ENCODE measurements at places on chromosomes 6 and 20. TPM values are rescaled to one million over a fixed set of nuclear protein-coding genes. Genes with fewer than 3 reads are reported as not detected.

GSS gene
- 151 TPM for total RNA-seq

LY6G6C gene
- not detected for total RNA-seq

HCRTR2 gene
- not detected for total RNA-seq

SLC18B1 gene
- total RNA-seq: 7.3 TPM

RIMS4 gene
- 0.02 TPM for total RNA-seq

ARG1 gene
- total RNA-seq: not detected

- no peak for DNase-seq
Measured at GRCh38 chr6:167079853-167080297, 43.0 kb upstream of the CCR6 start.

DNA sequence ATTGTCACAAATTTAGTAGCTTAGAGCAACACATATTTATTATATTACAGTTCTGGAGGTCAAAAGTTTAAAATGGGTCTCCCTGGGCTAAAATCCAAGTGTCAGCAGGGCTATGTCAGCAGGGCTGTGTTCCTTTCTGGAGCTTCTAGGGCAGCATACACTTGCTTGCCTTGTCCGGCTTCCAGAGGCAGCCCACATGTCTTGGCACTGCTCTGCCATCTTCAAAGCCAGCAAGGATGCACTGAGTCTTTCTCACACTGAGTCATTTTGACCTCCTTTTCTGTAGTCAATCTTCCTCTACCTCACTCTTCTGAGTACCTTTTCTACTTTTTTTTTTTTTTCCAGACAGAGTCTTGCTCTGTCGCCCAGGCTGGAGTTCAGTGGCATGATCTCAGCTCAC lies 39.0 kb downstream of the ADGRF4 start:
- DNase-seq: no peak

DNA sequence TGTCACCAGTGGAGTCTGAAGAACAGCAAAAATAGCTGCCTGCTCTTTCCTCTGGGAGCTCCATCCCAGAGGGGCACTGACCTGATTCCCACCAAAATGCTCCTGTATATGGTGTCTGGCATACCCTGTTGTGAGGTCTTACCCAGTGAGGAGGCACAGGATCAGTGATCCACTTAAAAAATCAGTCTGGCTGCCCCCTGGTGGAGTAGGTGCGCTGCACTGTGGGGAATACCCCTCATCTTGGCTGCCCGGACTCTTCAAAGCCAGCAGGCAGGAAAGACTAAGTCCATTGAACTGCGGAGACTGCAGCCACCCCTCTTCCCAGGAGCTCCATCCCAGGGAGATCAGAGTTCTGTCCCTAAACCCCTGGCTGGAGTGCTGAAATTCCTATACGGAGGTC lies 230.9 kb upstream of the HTR1E start:
- no peak for DNase-seq

- peak; percentile 44 for DNase-seq
Measured at GRCh38 chr20:48769069-48769983, 58.5 kb downstream of the PREX1 start.

DNA sequence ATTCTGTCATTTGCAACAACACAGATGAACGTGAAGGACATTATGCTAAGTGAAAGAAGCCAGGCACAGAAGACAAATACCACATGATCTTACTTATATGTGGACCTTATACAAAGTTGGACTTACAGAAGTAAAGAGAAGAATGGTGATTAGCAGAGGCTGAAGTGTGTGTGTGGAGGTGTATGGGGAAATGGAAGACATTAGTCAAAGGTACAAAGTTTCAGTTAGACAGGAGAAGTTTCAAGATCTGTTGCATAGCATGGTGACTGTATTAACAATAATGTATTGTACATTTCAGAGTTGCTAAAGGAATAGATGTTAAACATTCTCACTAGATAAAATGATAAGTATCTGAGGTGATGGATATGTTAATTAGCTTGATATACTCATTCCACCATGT lies 348.3 kb upstream of the PRND start:
- DNase-seq: no peak

DNA sequence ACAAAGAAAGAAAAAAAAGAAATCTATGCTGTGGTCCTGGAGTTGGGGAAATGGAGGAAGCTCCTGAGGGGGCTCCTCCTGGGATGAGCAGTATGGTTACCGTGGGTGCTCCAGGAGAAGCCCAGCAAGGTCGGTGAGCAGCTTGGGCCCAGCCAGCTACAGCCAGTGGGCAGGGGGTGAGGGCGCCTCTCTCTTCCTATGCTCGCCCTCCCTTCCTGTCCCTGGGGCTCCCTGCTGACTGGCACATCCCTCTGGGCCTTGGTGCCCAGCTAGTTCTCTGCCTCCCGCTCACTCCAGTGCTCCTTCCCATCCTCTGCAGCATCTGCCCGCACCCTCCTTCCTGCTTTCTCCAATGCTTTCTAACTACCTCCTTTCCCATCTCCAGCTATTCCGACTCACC lies 16.6 kb downstream of the CD40 start:
- no peak for DNase-seq

GRCh38 chr6:20574355-20574754 lies 40.1 kb downstream of the CDKAL1 start:
- no peak for DNase-seq

DNA sequence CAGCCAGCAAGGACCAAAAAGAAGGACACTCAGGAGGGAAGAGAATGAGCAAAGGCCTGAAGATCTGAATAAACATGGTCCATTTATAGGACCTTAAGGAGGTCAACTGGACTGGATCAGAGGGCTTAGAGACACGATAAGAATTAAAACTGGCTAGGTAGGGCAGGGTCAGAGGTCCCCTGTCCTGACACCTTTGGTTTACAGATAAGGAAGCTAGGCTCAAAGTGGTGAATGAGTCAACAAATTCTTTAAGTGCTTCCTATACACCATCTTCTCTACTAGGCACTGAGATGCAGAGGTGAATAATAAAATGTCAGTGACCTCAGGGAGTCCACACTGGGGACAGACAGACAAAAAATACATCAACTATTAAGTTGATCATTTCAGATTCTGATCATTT lies 70.3 kb downstream of the HIVEP2 start:
- peak; percentile 18 for DNase-seq

DNA sequence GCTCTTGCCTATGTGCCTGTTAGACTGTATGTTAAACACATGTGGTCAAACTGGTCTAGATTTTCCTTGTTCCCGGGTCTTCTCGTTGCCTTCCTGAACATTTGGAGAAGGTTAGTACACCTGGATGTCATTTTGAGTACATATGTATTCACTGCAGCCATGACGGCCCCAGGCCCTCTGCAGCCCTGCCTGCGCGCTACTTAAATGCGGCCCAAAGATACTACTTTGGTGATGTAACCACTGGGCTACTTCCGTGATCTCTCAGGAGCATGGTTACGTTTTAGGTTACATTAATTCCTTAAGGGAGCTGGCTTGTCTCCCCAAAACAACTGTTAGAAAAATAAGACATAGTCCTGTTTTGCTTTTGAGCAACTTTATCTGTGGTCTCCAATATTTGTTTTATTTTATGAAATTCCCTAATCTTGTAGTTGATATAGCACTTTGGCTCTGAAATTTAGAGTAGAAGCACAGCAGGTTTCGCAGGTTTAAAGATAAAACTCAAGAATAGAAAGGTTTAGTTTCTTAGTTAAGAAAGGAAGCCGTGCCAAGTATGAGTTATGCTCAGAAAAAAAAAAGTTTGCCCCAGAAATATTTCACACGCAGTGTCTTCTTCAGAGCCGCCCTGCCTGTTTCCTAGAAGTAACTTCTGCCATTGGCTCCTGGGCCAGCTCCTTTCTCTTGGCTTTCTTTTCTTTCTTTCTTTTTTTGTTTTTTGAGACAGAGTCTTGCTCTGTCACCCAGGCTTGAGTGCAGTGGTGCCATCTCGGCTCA lies 38.1 kb downstream of the TIAM2 start:
- no peak for DNase-seq

DNA sequence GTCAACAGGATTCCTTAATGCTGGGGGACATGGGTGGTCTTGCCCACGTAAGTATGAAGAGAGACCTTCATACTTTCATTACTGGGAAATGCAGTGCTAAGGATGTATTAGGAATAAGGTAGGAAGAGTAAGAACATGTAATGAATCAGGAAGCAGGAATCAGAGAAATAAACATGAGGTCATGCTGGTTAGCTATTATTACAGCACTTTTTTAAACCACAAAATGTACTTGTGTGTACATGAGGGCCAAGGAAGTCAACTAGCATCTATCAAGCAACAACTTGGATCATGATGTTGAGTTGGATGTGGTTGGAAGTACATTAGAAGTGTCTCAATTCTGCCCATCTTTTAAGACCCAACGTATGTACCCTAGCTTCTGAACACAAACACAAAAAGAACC lies 63.5 kb upstream of the E2F3 start:
- no peak for DNase-seq

Data from A172 (cell line).